T-cell (primary cell): ENCODE measurements at places on chromosomes 1 and 21.

DNA sequence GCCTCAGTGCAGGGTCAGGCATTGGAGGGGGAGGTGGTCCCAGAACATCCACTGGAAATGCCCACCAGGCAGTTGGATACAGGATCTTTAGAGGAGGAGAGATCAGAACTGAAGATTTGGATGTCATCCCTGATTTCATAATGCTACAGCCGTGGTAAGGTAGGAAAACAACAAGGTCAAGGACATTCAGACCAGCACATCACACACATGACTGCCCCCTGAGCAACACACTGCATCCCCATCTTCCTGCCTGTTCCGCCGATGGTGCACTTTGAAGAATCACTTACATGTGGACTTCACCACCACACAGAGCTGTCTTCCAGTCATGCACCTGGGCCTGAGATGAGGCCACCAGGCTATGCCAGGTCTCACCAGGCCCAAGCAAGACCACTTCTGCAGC lies 16.7 kb downstream of the KIAA1614 start:
- DNase-seq, result no peak

DNA sequence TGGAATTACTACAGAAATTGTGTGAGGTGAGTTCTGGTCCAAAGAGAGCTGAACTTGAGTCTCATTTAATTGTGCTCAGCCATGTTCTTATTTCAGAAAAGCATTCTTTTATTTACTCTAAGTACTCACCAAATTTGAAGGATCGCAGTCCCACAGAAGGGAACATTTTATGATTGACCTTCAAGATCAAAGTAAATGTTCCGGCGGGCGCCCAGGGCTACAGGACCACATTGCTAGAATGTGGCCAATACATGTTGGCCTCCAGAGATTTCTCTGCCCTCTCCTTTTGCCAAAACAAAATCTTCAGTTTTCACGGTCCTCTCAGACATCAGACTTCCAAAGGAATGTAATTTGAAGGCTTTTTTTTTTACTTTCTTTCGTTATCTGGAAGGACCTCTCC lies 237.8 kb downstream of the FMN2 start:
- DNase-seq, result no peak

- DNase-seq, result no peak
Measured at GRCh38 chr1:168081373-168082007, 55.2 kb downstream of the GPR161 start.

- DNase-seq, result no peak
Measured at GRCh38 chr1:28535180-28535579, 17.7 kb upstream of the TRNAU1AP start.

GRCh38 chr1:200875416-200875815 lies 2.6 kb downstream of the GPR25 start:
- DNase-seq, result no peak

GRCh38 chr1:14842361-14842760 lies 243.9 kb downstream of the KAZN start:
- no peak for DNase-seq

- DNase-seq, result peak; percentile 34
Measured at GRCh38 chr1:7827126-7827955, 25.5 kb downstream of the UTS2 start.

DNA sequence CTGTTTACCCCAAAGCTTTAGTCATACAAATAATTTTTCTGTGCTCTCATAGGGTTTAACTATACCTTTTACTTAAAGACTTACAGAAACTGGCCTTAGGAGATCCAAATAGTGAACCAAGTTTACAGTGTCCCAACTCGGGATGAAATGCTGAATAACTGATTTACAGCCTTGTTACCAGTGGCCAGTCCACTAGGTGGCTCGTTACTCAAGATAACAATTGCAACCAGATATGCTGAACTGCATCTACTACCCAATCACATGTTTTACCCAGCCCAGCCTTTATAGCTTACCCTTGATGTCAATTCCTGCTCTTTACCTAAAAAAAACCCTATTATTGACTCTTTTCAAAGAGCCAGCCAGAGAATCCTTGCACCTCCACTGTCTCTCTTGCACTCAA lies 1148.8 kb upstream of the ADGRL4 start:
- DNase-seq, result no peak

DNA sequence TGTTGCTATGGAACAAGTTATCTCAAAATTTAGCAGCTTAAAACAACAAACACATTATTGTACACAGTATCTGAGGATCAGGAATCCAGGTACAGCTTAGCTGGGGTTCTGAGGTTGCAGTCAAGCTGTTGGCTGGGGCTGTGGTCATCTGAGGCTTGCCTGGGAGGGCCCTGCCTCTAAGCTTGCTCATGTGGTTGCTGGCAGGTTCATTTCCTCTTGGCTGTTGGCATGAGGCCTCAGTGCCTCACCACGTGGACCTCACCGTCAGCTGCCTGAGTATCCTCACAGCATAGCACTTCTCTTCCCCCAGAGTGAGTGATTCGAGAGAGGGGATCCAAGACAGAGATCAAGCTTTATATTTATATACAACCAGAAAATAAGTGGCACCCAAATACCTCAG lies 18.6 kb downstream of the NTPCR start:
- no peak for DNase-seq

GRCh38 chr1:234969581-234970400 lies 158.8 kb downstream of the TOMM20 start:
- no peak for DNase-seq

DNA sequence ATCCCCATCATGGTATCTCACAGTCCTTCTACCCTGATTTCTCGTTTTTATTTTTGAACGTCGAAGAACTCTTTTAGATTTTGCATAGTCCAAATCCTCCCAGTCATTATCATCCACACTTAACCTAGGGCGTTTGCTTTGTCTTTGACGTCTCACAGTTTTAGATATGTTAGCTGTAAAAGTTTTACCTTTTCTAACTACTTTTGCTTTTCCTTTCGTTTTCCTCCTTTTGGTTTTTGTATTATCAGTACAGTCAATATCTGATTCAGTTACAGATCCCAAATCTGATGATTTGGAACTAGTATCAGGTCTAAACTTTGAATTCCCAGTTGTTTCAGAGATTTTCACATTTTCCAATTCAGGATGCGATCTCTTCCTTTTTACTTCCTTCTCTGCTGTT lies 13.1 kb upstream of the PSMG1 start:
- DNase-seq, result no peak

DNA sequence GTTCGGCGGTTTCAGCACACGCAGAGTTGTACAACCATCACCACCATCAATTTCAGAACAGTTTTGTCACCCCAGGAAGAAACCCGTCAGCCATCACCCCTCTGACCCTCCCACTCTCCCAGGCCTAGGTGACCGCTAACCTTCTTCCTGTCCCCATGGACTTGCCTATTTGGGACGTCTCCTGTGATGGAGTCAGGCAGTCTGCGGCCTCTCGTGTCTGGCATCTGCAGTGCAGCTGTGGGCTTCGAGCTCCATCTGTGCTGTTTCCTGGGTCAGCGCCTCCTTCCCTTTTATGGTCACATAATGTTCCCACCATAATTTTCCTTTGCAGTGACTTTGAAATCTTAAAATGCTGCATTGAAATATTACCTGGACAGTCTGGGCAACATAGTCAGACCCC lies 24.4 kb downstream of the SLC45A1 start:
- no peak for DNase-seq

DNA sequence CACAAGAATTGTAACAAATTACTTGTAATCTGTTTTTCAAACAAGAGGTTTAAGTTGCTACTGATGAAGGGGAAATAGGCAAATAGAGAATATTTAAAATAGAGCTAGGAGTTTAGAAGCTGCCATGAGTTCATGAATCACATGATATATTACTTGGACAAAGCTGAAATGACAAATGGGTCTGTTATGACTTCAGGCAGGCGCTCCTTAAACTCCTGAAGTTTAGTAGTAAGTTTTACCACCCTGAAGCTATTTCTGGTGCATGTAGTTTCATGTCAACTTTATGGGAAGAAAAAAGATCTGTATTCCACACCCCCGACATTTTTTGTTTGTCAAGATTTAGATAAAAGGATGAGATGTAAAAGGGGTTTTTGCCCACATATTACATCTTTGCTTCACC lies 58.5 kb downstream of the PLA2G4A start:
- DNase-seq, result no peak

DNA sequence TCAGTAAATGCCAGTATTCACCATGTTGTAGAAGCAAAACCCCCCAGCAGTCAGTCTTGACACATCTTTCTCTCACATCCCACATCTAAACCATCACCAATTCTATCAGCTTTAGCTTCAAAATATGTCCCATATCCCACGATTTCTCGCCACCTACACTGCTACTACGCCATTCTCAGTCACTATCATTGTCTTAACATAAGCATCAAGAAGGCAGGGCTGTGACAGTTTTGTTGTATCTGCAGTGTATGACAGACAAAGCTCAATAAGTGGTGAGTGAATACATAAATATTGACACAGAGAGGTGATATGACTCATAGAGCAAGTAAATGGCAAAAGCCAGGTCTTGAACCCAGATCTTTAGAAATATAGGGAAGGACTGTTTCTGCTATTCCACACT lies 59.9 kb downstream of the JAK1 start:
- no peak for DNase-seq

- no peak for DNase-seq
Measured at GRCh38 chr1:238606896-238607295, 716.2 kb upstream of the ZP4 start.

DNA sequence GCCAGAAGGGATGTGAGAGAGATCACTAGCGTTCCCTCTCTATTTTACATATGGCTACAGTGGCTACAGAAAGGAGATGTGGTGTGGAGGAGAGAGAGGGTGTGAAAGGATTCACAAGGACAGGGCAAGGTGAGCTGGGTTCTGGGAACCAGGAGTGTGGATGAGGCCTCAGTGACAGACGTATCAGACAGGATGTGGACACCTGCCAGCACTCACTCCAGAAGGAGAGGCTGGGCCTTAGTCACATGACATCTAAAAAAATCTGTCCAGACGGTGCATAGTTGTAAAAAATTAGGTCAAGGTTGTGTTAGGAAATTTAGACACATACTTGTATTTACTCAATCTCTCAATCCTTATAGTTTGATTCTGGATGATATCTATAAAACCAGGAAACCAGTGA lies 10.6 kb downstream of the TRIM67 start:
- no peak for DNase-seq

DNA sequence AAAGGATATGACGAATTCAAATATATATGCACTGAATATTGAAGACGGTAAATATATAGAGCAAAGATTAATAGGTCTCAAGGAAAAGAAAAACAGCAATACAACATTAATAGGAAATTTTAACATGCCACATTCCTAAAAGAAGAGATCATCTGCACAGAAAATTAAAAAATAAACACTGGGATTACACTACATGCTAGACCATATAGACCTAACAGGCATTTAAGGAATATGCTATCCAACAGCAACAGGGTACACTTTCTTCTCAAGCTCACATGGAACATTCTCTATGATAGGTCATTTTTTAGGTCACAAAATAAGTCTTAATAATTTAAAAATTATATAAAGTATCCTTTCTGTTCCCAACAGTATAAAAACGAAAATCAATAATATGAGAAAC lies 1038.3 kb downstream of the KCNT2 start:
- DNase-seq, result no peak

GRCh38 chr1:58837886-58838285 lies 54.0 kb upstream of the JUN start:
- no peak for DNase-seq

- DNase-seq, result no peak
Measured at GRCh38 chr1:205545001-205545919, 40.8 kb downstream of the CDK18 start.

DNA sequence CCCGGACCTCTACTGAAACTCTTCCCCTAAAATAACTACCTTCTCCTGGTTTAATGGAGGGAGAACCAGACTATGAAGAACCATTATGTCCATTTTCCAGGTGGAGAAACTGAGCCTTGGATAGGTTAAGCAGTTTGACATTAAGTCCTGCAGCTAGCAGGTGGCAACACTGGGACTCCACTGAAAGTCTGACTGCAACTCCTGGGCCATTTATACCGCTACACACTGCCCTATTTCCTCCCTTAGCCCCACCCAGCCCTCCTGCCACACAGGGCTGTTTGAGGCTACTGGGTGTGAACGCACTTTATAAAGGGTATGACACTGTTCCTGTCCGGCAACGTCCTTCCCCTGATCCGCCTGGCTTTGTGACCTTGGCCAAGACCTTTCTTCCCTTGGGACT lies 511 bp upstream of the INPP5B start:
- no peak for DNase-seq

- peak; percentile 73 for DNase-seq
Measured at GRCh38 chr1:37673920-37674319, 18.4 kb upstream of the CDCA8 start.
